T47D (cell line): ENCODE measurements at places on chromosomes 12 and 14.
A peak's percentile ranks its signal among the peaks of the same experiment; 100 is the strongest.

- peak; percentile 26 for DNase-seq
These were observed 824 bp downstream of the DDX55 start for GRCh38 chr12:123602651-123603195.

DNA sequence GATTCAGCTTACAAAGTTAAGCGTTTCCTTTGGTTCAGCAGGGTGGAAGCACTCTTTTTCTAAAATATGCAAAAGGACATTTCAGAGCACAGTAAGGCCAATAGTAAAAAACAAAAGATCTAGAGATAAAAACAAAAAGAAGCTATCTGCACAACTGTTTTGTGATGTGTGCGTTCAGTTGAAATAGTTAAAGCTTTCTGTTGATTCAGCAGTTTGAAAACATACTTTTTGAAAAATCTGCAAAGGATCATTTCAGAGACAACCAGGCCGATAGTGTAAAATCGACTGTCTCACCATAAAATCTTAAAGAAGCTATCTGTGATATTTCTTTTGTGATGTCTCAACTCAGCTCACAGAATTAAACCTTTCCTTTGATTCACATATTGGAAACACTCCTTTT, 300.0 kb upstream of the ALG10B start:
- no peak for DNase-seq

- DNase-seq: no peak
These were observed 438.3 kb upstream of the SEL1L start for GRCh38 chr14:81971911-81972310.

DNA sequence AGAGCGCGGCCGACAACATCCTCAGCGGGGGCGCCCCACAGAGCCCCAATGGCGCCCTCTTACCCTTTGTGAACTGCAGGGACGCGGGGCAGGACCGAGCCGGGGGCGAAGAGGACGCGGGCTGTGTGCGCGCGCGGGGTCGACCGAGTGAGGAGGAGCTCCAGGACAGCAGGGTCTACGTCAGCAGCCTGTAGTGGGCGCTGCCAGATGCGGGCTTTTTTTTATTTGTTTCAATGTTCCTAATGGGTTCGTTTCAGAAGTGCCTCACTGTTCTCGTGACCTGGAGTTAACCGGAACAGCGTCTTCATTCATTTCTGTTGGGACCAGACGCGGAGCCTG, 103.8 kb upstream of the FKBP4 start:
- no peak for DNase-seq

DNA sequence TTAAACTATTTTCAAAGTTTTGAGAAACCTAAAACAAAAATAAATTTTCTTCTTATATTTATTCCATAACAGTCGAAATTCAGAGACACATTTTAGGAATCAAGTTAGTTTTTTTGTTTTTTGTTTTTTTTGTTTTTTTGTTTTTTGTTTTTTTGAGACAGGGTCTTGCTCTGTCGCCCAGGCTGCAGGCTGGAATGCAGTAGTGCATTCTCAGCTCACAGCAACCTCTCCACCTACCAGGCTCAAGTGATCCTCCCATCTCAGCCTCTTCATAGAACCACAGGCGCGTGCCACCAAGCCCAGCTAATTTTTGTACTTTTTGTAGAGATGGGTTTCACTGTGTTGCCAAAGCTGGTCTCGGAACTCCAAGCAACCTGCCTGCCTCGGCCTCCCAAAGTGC, 18.5 kb upstream of the DNAAF2 start:
- no peak for DNase-seq

DNA sequence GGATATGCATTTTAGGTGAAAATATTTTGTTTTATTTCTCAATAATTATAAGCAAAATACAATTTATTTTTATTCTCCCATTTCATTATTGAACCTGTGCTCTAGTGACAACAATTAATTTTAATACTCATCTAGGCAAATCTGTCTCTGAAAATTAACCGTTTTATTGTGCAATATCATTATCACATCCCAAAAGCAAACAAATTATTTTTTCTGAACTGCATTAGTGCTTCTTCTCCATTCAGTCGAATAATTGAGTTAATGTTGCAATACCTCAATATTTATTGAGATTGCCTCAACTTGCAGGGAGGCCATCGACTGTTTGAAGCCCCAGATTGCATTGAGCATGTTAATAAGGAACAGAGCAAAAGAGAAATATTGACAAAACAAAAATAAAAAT, 303.2 kb upstream of the LRFN5 start:
- no peak for DNase-seq

GRCh38 chr14:95217391-95217900, 60.1 kb upstream of the DICER1 start:
- DNase-seq: no peak

GRCh38 chr14:77133720-77134338, 7.8 kb downstream of the ZDHHC22 start:
- DNase-seq: peak; percentile 97

DNA sequence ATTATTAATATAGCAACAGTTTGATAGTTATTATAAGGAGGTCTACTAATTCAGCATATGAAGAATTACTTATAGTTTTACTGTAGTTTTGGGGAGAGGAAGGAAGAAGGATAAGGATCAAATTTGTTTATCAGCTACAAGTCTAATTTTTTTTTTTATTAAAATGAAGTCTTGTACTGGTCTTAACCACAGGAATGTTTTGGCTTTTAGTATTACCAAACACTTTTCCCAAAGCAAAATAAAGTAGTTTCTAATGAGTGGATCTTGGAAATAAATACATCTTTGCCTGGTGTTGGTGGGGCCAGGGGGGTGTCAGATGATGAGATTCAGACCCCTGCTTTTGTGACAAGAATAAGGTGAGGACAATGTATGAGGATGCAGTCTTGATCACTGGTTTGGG, 57.2 kb upstream of the ZDHHC17 start:
- no peak for DNase-seq

DNA sequence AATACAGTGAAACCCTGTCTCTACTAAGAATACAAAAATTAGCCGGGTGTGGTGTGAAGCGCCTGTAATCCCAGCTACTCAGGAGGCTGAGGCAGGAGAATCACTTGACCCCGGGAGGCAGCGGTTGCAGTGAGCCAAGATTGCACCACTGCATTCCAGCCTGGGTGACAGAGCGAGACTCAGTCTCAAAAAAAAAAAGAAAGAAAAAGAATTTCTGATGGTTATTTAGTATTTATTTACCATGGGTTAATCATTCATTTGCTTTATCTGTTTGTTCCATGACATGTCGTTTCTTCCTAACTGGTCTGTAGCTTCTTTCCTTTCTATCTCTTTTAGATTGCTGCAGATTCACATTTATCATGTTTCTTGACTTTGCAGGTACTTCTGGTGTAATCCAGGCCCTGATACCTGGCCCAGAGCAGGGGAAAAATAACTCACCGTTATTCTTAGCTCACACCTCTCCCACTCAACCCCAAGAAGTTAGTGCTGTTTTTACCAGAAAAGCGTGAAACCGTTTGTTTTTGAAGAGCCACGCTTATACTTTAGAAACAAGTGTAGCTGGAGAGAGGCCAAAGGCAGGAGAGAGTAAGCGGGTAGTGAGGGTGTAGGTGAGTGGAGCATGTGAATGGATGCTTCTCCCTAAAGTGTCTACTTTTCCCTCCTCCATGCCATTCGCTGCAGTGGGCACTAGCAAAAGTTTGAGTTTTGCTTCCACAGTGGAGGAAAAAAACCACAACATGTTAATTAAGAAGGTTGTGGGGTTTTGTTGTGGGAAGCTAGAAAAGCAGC, 45.4 kb downstream of the SRGAP1 start:
- DNase-seq: no peak

- no peak for DNase-seq
These were observed 331.2 kb upstream of the FBXO33 start for GRCh38 chr14:39763402-39763890.

GRCh38 chr12:5808981-5809380, 136.1 kb downstream of the ANO2 start:
- no peak for DNase-seq

GRCh38 chr14:99966037-99966835, 99.0 kb upstream of the EVL start:
- no peak for DNase-seq

GRCh38 chr12:74624201-74624600, 86.6 kb downstream of the ATXN7L3B start:
- no peak for DNase-seq

DNA sequence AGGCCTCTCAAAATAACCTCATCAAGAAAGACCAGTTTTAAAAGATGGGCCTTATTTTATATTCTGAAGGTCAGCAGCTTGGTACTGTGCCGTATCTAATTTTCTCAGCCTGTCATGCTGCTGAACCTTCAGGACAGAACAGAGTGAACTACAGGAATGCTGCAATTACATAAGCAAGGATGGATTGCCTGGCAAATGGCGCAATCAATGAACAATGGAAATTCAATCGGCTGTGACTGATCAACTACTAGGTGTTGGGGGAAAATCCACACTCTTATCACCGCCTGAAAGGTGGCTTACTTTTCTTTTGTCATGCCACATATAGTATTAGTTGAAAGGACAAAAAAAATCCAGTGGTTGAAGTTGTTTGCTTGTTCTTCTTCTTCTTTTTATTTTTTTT, 8.5 kb downstream of the ACSS3 start:
- no peak for DNase-seq

DNA sequence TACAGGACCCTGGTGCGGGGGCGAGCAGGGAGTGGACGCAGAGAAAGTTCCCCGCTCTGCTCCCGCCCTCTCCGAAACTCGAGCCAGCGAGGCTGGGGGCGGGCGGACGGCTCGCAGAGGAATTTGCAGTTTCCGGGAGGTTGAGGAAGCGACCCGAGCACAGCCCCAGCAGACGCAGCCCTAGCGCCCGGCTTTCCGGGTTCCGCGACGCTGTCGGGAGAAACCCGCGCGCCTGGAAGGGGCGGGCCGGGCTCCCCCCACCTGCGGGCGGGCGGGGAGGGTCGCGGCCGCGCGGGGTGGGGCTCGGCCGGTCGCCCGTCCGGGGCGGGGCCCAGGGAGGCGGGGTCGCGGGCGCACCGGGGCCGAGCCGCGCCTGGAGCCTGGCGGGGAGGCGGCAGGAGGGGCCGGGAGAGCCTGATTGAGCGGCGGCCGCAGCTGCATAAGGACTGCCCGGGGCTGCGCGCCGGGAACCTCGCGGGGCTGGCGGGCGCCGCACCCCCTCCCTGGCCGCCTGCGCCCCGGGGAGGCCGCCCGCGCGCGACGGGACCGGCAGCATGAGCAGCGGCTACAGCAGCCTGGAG, at the start of gene RASSF3:
Gene RASSF3 (plus strand): TSS at position 417 of the 581 bp plus-strand sequence. CDS start 138 bp downstream, at position 555.
- peak; percentile 71 for DNase-seq

- no peak for DNase-seq
These were observed 6.6 kb downstream of the PTHLH start for GRCh38 chr12:27965966-27966365.

GRCh38 chr12:1873531-1874510, 44.6 kb downstream of the CACNA2D4 start:
- DNase-seq: no peak

DNA sequence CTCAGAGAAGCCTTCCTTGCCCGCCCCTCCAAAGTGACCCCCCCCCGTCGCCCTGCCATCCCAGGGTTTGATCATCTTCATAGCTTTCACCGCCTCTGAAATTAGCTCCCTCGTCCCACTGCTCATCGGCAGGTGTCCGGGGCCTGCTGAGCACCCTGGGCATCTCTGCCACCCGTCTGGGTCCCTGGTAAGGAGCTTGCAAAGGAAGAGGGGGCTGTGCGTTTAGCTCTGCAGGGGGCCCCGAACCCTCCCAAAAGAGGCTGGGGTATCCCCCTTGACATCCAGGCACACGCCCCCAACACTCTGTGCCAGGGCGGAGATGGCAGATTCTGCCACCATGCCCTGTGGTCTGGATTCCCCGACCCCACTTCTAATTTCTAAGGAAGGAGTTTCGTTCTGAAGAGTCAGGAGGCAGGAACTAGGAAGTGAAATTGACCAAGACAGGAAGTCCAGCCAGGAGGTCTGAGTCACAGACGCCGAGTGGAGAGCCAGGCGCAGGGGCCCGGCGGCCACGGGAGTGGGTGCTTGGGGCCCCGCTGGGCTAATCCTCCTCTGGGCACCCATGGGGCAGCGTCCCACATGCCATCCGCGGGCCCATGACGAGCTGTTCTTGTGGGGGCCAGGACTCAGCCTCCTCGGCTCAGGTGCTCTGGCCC, 95.7 kb downstream of the RFLNA start:
- no peak for DNase-seq

- DNase-seq: peak; percentile 82
These were observed 4.0 kb upstream of the NAA25 start for GRCh38 chr12:112112409-112113133.

DNA sequence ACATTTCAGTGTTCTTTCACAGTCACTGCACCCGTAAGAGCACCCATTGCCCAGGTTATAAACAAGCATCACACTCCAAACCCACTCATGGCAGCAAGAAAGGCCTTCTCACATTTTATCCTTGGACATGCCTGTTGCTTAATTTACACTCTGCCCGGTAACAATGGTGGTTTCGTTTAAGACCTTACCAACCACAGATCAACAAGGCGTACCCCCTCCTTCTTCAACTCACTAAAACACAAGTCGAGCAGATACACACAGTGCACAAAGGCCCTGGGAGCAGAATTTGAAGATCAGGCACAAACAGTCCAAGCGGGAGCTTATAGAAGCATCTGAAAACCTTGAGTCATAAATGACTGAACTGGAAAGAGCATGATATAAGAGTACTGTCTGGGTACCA, 98.1 kb downstream of the GALC start:
- DNase-seq: no peak

DNA sequence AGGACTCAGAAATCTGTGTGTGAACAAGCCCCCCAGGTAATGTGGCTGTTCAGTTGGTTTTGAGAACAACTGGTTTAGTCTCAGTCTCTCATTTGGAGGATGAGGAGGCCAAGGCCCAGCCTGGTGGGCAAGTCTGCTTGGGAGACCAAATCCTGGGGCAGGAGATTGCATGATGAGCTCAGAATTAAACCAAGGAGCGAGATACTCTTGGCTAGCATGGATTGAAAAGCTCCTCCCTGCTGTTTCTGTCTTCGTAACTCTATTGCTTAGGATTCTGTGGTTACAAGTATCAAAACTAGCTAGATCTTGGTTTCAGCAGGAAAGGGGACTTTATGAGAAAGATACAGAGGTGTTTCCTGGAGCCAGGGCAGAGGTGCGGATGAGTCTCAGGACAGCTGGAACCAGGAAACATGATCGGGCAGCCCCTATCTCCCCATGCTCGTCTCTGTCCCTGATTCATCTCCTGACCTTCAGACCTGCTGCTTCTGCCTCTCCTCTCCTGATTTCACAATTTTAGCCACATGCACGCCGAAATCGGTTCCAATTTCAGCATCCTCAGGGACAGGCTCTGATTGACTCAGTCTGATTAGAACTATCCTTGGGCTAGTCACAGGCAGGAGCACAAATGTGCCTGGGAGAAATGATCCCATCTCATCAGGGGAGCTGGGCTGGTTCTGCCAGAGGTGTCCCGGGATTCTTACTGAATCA, 40.2 kb upstream of the RIN3 start:
- DNase-seq: no peak

DNA sequence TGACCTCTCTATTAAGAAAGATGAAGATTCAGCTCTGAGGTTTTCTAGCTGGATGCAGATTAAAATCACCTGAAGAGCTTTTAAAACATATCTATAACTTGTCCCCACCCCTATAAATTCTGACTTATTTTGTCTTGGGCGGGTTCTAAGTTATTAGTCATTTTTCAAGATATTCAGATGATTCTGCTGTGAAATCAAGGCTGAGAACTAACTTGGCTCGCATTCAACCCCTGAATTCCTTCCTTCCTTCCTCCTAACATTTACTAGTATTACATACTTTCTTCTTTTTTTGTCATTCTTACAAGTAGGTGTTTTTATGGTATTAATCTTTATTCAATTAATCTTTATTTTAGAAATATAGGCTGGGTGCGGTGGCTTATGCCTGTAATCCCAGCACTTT, 55.4 kb downstream of the SSPN start:
- DNase-seq: no peak

- no peak for DNase-seq
These were observed 109.4 kb downstream of the AKAP6 start for GRCh38 chr14:32438517-32438916.
